ENCODE measurements at places on chromosomes 11 and 22. TPM values are rescaled to one million over a fixed set of nuclear protein-coding genes. Genes with fewer than 3 reads are reported as not detected.

The PHF21B gene
- 8.4 TPM for polyA plus RNA-seq

The DYNC2H1 gene
- 34.7 TPM for polyA plus RNA-seq

DNA sequence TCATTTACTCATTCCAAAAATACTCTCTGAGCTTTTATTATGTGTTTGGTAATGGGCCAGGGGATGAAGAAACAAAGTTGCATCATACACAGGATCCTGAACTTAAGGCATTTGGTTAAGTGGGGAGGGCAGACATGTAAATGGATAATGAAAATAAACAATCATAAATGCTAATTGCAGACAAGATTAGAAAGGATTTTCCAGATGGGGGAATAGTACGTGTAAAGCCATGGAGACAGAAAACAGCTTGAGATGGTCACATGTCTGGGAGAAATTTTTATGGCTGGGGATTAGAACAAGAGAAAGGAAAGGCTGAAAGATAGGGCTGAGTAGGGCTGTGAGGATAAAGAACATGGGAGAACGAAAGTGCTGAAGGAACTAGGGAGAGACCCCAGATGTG lies 534.3 kb upstream of the LARGE1 start:
- no peak for DNase-seq

DNA sequence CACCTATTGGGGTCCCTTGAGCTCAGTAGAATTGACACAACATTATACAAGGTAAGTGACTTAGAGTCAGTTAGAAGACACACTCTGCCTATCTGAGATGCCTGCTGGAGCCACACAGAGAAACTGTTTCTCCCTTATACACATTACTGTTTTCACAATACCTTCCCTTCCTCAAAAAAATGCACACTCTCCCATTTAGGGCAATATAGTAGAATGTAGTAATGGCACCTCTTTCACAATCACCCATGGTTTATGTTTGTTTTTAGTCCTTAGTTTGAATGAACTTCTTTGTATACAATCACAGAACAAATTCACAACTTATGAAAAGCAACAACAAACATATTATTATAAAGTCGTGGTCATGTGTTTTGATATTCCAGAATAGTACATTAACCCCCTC lies 14.3 kb downstream of the OR52H1 start:
- no peak for DNase-seq

GRCh38 chr11:133965031-133965601 lies 8.3 kb upstream of the IGSF9B start:
- no peak for DNase-seq

DNA sequence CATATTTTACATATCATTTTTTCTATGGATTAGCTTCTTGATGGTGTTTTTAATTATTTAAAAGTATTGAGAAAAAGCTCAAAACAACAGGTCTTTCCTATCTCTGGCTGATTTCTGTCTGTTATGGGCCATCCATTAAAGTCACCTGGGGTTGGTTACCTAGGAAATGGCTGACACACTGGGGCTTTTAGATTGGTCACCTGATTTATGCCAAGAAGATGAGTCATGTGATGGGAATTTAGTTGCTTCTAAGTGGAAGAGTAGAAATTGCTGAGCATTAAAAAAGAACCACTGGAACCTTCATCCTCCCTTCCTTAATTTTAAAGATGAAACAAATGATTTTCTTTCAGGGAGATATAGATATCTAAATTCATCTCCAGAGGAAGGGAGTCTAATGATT lies 48.8 kb upstream of the LARGE1 start:
- DNase-seq = no peak

DNA sequence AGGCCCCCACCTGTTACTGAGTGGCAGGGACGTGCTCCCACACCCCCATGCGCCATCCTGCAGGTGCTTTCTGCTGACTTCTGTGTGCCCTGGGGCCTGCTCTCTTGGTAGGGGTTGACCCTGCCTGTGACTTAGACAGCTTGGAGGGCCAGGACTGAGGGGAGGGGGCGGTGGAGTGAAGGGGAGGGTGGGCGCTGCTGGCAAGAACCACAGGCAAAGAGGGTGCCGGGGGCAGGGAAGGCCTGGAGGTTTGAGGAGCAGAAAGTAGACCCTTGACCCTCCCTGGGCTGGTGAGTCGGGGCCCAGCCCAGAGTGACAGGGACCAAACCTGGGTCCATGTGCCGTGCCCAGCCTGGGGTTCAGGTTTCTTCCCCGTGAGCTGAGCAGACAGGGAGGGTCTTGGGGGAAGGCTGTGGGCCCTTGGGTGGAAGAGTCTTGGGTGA lies 17.8 kb downstream of the KCNQ1 start:
- no peak for DNase-seq
